Fibroblast of lung (primary cell): ENCODE measurements at places on chromosomes 5 and 9. TPM values are rescaled to one million over a fixed set of nuclear protein-coding genes. Genes with fewer than 3 reads are reported as not detected.

PAPPA gene
- 33.4 and 45.7 TPM in 2 replicates for total RNA-seq

LCP2 gene
- under 0.01 TPM in 1 of 2 replicates, not detected in the other for total RNA-seq

DNA sequence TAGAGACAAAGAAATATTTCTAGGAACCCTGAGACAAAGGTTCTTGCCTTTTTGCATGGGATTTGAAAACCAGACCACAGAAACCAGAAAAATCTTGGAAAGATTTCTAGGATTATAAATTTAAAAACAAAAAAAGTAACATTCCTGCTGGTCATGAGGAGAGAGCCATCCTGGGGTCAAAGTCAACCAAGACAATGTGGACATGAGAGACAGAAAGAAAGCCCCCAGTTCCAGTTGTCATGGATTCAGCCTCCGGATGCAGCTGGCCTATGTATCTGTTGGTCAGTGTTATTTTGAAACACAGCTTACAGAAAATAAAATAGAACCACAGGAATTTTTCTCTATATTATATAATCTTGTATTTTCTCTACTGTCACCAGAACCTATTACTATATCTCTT lies 24.4 kb upstream of the RGMB start:
- no peak for DNase-seq
- H3K4me1 ChIP-seq, result no peaks in the 10 kb centered on the region
- no peaks in the 10 kb centered on the region for H3K36me3 ChIP-seq
- H3K4me3 ChIP-seq, result no peak overlapping the region
- H3K27me3 ChIP-seq, result no peaks in the 10 kb centered on the region
- H3K27ac ChIP-seq, result no peak overlapping the region

DNA sequence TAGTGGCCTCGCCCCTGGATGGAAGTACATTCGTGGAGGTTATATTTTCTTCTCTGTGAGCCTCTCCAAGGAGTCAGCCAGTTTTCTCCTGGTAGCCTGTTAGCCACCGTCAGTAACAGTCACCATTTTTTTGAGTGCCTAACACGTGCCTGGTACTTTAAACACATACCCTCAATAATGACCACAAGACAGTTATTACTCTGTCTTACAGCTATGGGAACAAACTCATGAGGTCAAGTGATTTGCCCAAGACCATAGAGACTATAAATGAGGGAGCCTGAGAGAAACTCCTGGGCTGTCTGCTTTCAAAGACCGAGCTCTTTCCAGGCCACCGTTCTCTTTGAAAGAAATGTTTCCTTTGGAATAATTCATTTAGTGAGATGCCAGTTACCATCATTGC lies 90.4 kb downstream of the PALM2AKAP2 start:
- H3K36me3 ChIP-seq, result no peaks in the 10 kb centered on the region
- DNase-seq, result no peak
- H3K27me3 ChIP-seq, result no peaks in the 10 kb centered on the region

GRCh38 chr5:153523831-153524230 lies 33.4 kb downstream of the GRIA1 start:
- H3K4me1 ChIP-seq, result peaks cover 16% of the 10 kb centered on the region
- peak overlapping the region; percentile 15 for H3K27ac ChIP-seq
- no peaks in the 10 kb centered on the region for H3K36me3 ChIP-seq
- DNase-seq, result peak; percentile 59
- no peaks in the 10 kb centered on the region for H3K27me3 ChIP-seq

DNA sequence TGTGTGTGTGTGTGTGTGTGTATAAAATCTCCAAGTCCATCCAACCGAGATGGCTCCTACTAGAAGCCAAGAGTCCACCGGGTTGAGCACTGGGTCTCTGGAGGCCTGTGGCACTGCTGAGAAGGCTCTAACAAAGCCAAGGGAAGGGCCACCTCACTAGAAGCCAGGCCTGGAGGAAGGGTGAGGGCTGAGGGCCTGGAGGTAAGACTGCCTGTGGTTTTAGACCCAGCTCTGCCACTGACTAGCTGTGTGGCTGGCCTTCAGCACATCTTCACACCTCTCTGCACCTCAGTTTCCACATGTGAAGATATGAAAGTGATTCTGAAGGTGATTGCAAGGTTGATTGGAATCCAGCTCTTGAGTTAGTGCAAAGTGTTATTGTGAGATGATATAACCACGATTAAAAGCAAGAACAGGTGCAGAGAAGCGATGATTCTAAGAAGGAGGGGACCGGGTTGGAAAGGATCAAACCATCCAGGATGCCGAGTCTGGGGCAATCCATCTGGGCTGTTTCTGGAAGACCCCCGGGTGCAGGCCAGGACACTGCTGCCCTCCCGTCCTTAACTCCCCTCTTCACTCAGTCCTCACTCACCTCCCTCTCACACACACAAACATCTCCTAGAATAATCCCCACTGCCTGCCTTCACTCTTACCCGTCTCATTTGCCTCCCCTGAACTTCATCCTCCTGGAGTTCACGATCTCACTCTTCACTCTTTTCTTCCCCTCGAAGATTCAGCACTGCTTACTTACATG lies 2.3 kb downstream of the IL4 start:
- no peaks in the 10 kb centered on the region for H3K36me3 ChIP-seq
- no peak overlapping the region for H3K27ac ChIP-seq
- H3K4me3 ChIP-seq, result no peak overlapping the region
- DNase-seq, result no peak
- H3K4me1 ChIP-seq, result peaks cover 21% of the 10 kb centered on the region
- H3K27me3 ChIP-seq, result no peaks in the 10 kb centered on the region

DNA sequence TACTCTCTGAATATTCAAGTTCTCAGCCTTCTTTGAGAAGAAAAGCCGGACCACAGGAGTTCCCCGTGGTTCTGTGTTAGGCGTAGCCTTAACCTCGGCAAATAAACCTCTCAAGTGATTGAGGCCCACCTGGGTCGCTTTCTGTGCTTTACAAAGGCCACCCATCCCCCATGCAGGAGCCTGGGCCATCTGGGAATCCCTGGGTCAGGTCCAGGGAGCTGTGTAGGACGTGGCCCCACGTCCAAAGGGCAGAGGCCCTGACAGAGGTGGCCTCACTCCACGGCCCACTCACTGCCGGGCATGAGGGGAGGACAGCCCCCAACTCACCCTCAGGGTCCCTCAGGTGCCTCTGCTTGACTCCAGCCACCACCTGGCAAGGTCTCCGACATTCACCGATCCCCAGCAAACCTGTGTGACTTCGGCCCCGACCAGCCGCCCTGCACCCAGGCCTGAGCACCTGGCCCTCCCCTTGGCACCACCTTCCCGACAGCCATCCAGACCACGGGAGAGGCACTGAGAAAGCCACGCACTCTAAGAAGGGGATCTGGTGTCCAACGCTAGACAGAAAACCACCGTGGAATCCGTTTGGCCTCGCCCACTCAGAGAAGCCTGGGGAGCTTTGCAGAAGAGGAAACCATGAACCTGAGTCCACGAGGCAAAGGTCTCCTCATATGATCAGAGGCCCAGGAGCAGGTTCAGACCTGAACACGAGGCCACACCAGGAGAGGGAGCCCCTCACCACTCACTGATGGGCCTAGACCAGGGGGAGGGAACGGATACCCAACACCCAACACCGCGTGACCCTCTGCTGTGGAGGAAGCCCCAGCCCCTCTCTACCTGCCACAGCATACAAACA lies 4.5 kb downstream of the SLC12A7 start:
- peaks cover 10% of the 10 kb centered on the region for H3K4me1 ChIP-seq
- H3K27ac ChIP-seq, result no peak overlapping the region
- H3K27me3 ChIP-seq, result no peaks in the 10 kb centered on the region
- H3K4me3 ChIP-seq, result no peak overlapping the region
